ENCODE measurements at places on chromosomes 7 and 10. TPM values are rescaled to one million over a fixed set of nuclear protein-coding genes. Genes with fewer than 3 reads are reported as not detected.

VSTM4 gene
- total RNA-seq = 0.50 TPM

- peaks cover 8% of the 10 kb centered on the region for H3K27me3 ChIP-seq
- H3K4me3 ChIP-seq = no peak overlapping the region
- H3K27ac ChIP-seq = no peak overlapping the region
- no peaks in the 10 kb centered on the region for H3K36me3 ChIP-seq
Measured at GRCh38 chr10:70584909-70585544, 17.5 kb downstream of the PRF1 start.

GRCh38 chr7:25091176-25091575 lies 33.9 kb downstream of the CYCS start:
- no peak for DNase-seq
- H3K4me1 ChIP-seq = peaks cover 13% of the 10 kb centered on the region

DNA sequence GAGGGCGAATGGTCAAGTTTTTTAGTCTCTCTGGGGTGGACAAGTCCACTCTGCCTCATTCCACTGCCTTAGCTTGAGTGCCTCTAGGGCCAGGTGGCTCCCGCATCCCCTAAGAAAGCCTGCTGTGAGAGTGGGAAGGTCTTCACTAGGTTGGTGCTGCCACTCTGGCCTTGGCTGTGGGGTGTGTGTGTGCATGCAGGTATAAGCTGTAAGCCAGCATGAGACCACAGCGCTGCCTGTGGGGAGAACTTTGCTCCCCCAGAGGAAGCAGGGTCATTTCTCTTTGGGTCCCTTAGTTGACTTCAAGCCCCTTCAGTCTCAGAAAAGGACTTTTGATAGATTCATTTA lies 25.5 kb upstream of the PCBD1 start:
- no peaks in the 10 kb centered on the region for H3K36me3 ChIP-seq
- no peak for DNase-seq
- no peaks in the 10 kb centered on the region for H3K4me1 ChIP-seq
- no peak overlapping the region for H3K4me3 ChIP-seq
- H3K27ac ChIP-seq = no peak overlapping the region

PON1 gene
- not detected for total RNA-seq

DNA sequence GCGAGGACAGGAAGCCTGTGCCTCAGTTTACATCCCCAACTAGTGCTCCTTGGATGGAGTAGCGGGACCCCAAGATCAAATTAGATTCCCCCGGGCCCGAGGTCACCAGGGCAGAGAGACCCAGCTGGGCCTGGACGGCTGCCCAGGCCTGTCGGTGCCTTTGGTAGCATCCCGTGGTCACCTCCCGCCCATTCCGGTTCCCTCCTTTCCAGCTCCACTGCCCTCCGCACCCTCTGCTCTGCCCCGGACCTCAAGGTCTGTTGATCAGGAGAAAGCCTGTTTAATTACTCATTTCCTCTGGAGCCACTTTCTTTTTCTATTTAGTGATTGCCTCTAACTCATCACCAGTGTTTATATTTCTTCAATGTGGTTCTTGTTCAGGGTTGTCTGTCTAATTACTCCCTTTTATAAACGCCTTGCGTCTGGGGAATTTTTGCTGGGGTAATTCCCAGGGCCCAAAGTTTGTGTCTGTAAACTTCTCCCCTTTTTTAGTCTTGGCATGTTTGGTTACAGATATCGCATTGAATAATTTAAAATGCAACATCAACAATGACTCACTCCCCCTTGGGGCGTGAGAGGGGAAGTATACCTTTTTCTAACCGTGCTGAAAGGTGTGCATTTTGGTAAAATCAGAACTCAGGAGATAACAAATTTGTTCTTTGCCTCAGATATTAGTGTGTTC lies 1.9 kb downstream of the FOXK1 start:
- peaks cover 19% of the 10 kb centered on the region for H3K36me3 ChIP-seq
- peak overlapping the region; percentile 94 for H3K27ac ChIP-seq
- peak overlapping the region; percentile 90 for H3K4me3 ChIP-seq
- no peaks in the 10 kb centered on the region for H3K27me3 ChIP-seq
- peaks cover 30% of the 10 kb centered on the region for H3K4me1 ChIP-seq
- peak; percentile 78 for DNase-seq

DNA sequence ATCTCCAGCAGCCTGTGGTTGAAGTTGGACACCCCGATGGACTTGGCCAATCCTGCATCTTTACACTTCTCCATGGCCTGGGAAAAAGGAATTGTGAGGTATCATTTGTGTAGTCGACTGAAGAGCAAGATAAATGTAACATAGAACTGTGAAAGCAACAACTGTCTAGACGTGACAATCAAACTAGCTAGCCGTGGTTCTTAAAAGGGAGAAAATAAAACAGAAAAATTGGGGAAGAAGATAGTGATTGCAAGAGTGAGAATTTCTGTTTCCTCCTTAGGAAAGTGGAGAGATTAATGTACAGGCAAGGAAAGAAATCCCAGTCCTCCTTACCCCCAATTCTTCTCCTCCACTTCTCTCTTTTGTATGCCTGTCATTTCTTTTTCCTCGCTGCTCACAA lies 5.0 kb downstream of the AKR1C2 start:
- H3K27me3 ChIP-seq = no peaks in the 10 kb centered on the region
- no peaks in the 10 kb centered on the region for H3K4me1 ChIP-seq

Data from activated CD4-positive, alpha-beta T cell treated with anti-CD3 and anti-CD28 coated beads, Interleukin-2, amount 10 ng/mL, durations not matched to agents 24 days and 14 days (primary cell).